NCI-H82 (cell line): ENCODE measurements at places on chromosomes 6 and 20.

DNA sequence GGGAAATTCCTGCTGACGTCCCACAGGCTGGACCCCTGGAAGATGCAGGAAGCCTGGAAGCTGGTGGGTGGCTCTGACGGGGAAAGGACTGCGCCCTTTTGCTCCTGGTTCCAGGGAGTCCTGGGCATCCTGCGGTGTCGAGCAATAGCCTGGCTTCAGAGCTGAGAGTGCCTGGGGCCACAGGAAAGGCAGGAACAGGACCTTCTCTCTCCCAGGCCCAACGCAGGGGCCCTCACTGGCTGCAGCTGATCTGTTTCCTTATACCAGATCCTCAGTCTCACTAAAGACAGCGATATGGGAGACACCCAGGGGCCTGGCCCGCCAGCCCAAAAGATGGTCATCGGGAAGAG, 1.4 kb downstream of the B3GALT4 start:
- no peak for DNase-seq

DNA sequence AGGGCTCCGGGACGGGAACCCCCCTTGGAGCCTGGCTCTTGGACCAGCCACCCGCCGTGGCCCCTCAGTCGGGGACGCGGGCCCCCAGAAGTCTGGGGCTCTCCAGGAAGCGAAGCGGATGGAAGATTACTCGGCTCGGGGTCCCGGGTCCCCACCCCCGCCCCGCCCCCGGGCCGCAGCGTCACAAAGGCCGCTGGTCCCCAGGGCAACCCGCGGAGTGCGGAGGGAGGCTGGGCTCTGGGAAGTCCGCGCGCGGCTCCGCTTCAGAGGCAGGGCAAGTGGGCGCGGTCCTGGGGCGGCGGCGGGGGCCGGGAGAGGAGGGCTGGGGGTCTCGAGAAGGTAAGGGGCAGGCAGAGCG, at the start of gene FNDC11:
Gene FNDC11, plus strand, starts transcription at position 227 of the 358 bp plus-strand sequence. CDS start 1,505 bp downstream, outside the sequence.
- DNase-seq, result peak; percentile 27

GRCh38 chr20:34940081-34940481, 15.5 kb downstream of the GSS start:
- DNase-seq, result no peak

- peak; percentile 44 for DNase-seq
Measured at GRCh38 chr6:33375143-33375671, 16.4 kb upstream of the KIFC1 start.

GRCh38 chr20:14815340-14815739, 477.9 kb upstream of the FLRT3 start:
- no peak for DNase-seq

DNA sequence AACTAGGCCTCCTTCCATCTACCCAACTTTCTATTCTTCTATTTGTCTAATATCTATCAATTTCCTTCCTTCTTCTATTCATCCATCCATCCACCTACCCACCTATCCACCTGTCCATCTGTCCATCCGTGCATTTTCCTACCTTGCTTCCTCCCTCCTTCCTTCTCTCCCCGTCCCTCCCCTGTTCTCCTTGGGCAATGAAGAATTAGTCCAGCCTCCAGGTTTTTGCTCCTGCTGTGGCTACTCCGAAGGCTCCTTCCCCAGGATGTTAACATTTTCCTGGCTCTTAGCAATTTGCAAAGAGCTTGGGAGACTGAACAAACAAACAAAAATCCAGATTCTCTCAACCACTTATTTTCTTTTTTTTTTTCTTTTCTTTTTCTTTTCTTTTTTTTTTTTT, 81.6 kb downstream of the KCNB1 start:
- no peak for DNase-seq

DNA sequence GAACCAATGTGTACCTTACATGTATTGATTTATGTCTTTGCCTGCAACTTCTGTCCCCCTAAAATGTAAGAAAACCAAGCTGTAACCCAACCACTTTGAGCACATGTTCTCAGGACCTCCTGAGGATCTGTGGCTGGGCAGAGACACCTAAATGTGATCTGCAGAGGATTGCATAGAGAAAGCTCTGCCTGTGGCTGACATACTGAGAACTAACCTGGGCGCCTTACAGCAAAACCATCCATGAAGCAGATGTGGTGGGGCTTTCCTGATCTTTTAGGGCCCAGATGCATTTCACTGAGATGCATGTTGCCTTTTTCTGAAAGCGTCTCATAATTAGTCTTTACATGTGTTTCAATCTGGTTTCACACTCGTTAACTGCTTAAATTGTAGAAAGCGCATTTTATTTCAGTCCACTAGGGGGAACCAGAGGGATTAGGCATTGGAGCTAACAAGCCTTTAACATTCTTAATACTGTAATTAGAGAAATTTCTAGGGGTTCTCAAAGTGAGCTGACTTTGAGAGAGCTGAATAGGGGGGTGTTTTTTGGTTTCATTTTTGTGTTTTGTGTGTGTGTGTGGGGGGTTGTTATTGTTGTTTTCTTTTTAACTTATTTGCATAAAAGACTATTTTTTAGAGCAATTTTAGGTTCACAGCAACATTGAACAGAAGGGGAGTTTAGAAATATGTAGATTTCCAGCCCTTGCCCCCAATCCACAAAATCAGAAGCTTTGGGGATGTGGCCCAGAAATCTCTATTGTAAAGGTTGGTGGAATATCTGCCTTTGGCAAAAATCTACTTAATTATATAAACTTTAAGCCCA, 50.9 kb upstream of the FAM184A start:
- DNase-seq, result peak; percentile 85

- DNase-seq, result no peak
Measured at GRCh38 chr20:34262488-34263288, 21.5 kb downstream of the ASIP start.

- DNase-seq, result no peak
Measured at GRCh38 chr6:157558487-157559200, 177.7 kb downstream of the ZDHHC14 start.

GRCh38 chr20:57189713-57190112, 76.7 kb downstream of the BMP7 start:
- no peak for DNase-seq

DNA sequence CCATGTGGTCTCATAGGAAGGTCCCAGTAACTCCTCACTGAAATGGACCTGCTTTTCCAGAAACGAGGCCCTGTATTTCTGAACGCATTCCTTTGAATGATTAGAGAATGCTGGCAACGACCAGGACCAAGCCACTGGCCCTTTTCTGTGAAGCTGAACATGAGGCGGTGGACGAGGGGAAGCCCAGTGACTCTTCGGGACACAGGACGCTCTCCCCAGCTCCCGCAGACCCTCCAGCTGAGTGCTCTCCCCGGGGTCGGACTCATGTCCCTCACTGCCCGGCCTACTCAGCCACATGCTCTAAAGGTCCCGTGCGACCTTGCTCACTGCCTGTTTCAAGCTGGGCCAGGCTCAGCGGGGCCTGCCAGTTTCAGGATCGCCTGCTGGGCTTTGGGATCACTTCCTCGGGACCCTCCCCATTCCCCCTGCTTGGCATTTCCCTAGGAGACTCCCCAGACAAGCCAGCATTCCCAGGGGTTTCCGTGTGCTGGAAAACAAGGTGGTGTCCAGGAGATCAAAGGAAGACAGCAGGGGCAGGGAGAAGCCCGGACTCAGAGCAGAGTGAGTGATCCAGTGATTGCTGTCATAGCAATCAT, 2.6 kb upstream of the CST9 start:
- no peak for DNase-seq

- no peak for DNase-seq
Measured at GRCh38 chr6:150915131-150915879, 49.8 kb downstream of the MTHFD1L start.

GRCh38 chr20:37526238-37526838, 1.3 kb downstream of the BLCAP start:
- peak; percentile 67 for DNase-seq

DNA sequence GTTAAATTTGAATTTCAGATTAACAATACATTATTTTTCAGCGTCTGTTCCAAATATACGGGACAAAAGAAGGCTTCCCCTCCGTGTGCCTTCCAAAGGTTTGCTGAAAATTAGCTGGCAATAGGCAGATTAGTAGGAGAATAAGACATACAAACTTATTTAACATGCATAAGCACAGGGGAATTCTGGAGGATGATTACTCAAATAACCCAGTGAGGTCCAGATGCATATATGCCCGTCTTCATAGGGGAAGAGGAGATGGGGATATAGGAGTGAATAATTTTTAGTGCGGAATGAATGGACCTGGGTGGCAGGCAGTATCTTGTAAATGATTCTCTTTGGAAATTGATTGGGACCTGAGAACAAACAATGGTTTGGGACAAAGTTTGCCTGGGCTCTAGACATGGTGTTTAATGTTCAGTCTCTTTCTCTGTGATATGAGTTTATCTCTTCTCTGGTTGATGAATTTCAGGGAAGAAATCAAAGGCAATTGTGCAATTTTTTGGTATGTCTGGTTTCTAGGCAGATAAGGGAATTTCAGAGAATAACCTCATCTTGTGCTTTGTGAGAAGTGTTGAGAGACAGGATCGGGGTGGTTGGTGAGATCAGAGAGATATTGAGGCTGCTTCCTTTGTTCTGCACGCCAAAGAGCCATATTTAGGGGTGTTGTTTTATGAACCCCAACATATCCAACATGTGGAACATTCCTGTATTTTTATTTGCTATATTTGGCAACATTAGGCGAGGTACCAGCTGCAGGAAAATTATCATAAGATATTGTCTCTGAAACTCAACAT, 63.7 kb downstream of the MKKS start:
- DNase-seq, result no peak

DNA sequence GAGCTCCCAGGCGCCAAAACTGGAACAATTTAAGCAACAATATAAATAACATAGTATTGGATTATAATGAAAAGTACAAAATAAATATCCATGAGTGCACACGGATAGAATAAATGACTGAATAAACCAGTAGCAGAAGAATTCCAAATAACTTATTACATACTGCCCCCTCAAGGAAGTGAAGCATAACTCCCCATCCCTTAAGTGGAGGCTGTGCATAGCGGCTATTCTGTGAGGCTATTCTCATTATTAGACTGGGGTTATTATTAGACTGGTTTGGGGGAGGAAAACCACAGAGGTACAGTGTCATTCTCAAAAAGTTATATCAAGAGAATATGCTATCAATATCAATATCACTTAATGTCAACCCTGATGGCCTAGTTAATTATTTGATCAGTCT, 94.4 kb upstream of the SIRPA start:
- peak; percentile 21 for DNase-seq

DNA sequence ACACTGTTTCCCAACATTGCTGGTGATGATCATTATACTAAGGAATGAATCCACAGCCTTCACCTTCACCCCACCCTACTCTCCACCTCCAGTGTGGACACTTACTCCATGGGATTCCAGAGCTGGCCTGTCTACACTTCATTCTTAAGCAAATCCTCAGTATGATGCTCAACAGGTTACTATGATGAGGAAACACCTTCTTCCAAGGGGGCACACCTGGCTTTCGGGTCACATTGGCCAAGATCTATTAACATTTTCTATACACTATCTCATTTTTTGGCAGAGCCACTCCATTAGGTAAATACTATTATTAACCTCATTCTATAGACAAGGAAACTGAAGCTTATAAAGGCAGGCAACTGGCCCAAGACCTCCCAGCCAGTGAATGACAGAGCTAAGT, 8.0 kb upstream of the EPPIN start:
- DNase-seq, result no peak

DNA sequence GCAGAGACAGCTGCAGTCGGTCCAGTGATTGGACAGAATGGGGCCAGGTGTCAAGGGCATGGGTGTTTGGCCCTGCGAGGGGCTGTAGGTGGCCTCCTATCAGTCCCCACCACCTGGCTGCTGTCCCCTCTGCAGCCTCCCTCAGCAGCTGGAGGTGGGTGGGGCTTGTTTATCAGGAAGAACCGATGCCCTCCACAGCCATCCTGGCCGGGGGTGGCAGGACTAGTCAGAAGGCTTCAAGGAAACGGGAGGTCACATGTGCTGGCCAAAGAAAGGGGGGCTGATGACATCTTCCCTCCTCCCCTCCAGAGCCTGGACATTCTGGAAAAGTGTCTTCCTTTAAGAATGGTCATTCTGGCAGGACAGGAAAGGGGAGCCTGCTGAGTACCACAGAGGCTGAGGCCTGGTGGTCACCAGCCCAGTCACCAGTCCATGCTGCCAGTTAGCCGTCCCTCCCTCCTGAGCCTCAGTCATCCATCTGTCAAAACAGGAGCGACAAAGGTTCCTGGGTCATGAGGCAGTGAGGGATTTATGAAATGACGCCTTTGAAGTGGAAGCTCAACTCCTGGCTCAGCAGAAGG, 4.1 kb downstream of the FAM210B start:
- peak; percentile 56 for DNase-seq

GRCh38 chr20:19408971-19409370, 196.5 kb downstream of the SLC24A3 start:
- no peak for DNase-seq

- DNase-seq, result no peak
Measured at GRCh38 chr20:63693083-63693732, 3.2 kb upstream of the TNFRSF6B start.

- DNase-seq, result peak; percentile 49
Measured at GRCh38 chr6:28922821-28923317, 916 bp downstream of the TRIM27 start.

DNA sequence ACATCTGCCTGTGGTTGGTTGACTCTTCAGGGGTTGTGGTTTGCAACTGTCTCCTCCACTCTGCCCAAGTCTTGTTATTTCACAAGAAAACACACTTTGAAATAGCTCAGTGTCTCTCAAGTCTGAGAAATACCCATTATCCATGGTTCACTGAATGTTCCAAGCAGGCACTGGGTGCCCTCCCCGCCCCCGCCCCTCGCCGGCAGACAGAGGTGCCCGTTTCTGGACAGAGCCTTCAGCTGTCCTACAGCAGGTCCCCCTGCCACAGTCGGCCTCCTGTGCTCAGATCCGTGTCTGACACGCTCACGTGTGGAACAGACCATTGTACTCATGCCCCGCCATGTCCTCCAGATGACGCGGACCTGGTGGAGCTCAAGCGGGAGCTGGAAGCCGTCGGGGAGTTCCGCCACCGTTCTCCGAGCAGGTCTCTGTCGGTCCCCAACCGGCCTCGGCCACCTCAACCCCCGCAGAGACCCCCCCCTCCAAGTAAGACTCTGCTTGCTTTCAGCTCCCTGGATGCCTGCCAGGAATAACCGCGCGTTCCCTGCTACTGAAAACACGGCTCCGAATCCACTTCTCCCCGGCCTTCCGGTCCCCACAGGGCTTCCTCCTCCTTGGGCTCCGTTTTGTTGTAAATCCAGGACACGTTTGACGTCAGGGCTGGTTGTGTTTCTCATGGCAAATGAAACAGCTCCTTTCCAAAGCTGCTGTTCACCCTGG, 81.4 kb downstream of the SERAC1 start:
- DNase-seq, result no peak

DNA sequence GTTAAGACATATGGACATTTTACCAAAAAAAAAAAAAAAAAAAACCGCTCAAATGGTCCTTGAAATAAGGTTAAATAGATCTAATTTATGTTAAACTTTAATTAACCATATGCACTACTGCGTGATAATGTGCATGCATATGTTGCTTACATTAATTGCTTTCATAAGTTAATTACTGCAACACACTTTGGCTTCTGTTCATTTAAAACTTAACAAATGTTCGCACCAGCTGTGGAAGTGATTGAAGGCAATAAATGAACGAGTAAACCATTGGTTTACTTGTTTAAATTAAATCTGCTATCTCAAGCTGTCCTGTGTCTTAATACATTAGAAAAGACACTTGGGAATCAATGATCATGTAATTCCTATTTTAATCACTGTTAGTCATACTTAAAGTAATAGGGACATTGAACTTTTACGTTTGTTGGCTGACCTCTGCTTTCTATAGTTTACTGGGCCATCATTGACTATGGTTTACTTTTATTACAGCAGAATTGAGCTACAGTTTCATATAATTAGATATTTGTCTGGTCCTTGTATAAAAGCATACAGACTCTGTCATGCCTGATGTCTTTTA, 294.7 kb downstream of the KHDC1L start:
- DNase-seq, result peak; percentile 93
